ENCODE measurements at places on chromosomes 6 and 20. TPM values are rescaled to one million over a fixed set of nuclear protein-coding genes. Genes with fewer than 3 reads are reported as not detected.

- DNase-seq: no peak
Measured at GRCh38 chr6:158780988-158781691, 38.0 kb downstream of the EZR start.

FOXP4 gene
- 17.2 TPM for total RNA-seq

GRCh38 chr6:51301962-51302361 lies 483.3 kb downstream of the TFAP2B start:
- no peak for DNase-seq

GRCh38 chr20:50283922-50284810 lies 93.5 kb downstream of the CEBPB start:
- no peak for DNase-seq

DNA sequence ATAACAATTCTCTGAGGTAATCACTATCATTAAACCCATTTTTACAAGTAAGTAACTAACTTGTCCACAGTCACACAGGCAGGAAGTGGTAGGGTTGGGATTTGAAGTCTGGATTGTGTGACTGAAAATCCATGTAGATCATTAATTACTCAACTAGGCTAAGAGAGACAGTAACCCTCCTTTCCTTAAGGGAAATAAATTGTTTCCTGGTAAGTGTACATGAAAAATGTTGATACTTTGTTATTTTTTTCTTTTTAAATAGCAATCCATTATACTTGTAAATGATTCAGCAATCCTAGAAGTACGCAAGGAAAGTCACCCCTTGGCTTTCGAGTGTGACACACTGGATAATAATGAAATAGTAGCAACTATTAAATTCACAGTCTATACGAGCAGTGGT lies 11.6 kb downstream of the SPACA1 start:
- no peak for DNase-seq

SLC17A2 gene
- total RNA-seq: not detected

DNA sequence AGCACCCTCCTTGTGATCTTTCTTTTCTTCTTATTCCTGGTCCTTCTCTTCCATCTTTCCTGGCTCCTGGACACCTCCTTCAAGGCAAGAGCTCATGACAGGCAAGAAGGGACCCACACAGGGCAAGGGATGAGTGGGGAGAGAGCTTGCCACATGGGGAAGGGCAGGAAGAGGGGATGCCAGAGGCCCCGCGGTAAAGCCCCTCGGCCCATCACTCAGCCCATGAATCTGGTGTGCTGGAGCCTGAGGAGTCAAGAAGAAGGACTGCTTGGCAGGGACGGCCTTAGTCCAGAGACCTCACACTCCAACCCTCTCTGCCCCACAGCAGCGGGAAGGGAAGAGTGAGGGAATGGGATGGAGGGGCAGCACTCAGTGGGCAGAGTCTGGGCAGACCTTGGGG lies 52.3 kb upstream of the SAYSD1 start:
- no peak for DNase-seq

GRCh38 chr6:155523821-155524651 lies 68.4 kb upstream of the NOX3 start:
- no peak for DNase-seq

All from chondrocyte (in vitro differentiated cells).